Stimulated activated CD4-positive, alpha-beta T cell treated with anti-CD3 and anti-CD28 coated beads, Interleukin-15, amount 100 ng/mL, for 48 hours (primary cell): ENCODE measurements at places on chromosomes 7 and 10.

DNA sequence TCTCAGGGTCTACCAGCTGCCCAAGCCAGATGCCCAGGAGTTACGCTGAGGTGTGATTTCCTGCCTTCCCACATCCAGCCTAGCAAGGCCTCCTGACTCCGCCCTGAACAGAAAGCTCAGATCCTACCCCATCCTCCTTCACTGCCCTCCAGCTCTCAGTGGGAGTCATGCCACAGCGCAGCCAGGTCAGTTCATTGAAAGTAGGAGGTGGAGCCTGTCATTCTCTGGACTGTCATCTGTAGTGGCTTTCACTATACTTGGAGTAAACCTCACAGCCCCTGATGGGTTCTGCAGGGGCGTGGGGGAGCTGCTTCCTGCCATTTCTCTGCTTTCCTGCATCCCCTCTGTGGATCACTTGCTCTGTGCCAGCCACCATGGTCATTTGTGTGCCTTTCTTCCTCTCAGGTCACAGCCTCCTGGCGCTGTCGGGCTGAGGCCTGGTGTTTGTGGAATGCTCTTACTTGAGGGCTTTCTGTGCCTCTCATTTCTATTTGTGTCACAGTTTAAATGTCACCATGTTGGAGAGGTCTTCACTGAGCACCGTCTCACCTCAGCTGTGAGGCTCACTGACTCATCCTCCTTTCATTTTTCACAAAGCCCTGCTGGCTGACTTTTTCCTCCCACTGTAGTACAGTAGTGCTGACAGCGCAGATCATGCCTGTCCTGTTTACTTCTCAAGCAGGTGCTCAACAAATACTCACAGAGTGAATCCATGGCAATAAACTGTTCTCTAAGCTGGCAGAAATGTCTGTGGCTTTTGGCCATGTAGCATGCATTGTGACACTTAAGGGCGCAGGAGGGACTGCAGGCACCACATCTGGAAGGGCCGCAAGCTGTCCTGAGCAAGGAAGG, 61.0 kb upstream of the TMEM248 start:
- peak; percentile 48 for DNase-seq

DNA sequence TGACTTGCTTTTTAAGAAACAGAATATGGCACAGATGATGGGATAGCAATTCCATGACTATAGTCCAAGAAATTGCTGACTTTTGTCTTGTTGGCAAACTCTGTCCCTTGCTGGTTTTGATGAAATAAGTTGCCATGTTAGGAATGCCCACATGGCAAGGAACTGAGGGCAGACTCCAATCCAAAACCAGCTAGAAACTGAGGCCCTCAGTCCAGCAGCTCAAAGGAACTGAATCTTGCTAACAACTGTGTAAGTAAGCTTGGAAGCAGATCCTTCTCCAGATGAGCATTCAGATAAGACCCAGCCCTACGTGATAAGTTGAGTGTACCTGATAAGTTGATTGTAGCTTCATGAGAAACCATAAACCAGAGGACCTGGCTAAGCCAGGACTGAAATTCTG, 64.3 kb upstream of the BMPER start:
- no peak for DNase-seq

DNA sequence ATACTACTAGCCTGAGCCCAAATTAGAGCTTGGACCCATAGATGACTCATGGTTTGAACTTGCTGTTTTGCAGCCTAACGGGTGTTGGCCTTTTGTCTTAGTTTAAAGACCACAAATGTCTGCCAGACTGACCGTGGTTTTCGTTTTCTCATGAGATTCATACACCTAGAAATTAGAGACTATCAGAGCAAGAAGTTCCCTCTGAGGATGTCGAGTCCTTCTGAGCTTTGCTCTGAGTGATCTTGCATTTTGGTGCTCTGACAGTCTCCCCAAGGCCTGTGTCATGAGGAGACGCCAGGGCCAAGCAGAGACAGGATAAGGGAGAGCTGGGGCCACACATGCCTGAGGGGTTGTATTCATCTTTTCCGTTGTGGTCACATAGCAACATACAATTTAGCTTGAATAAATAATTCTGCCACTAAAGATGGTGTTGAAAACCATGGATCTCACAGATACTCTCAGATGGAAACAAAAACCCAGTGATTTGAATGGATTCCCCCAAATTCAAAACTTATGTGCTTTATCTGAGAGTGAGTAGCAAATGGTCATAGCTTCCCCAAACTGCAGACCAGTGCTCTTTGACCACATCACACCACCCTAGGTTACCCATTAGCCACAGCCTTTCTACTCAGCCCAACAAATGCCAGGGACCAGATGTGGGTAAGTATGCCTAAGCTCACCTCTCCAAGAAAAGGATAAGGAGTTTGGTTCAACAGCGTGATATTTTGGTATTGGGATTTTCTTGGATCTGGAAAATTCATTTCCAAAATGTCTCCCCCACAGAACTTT, 762.0 kb upstream of the IGFBP3 start:
- no peak for DNase-seq

DNA sequence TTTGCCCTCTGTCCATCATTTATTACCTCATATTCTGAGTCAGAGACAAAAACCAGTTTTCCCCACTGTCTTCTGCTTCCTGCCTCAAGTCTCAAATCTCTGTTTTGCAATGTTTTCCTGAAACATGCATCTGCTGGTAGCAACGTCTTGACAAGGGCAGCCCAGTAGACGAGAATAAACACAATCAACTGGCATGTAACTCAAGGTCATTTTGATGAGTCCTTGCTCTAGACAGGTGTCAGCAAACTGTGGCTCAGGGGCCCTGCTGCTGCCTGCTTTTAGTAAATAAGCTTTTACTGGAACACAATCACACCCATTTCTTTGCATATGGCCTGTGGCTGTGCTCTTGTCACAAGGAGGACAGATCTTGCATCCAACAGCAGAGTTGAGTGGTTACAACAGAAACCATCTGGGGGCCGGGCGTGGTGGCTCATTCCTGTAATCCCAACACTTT, 59.8 kb downstream of the ITIH5 start:
- DNase-seq: no peak

- no peak for DNase-seq
Observed at GRCh38 chr10:17365402-17365801, 89.0 kb downstream of the ST8SIA6 start.

- DNase-seq: no peak
Observed at GRCh38 chr7:41565655-41566054, 137.2 kb downstream of the INHBA start.

- no peak for DNase-seq
Observed at GRCh38 chr7:146321301-146321700, 204.7 kb downstream of the CNTNAP2 start.

GRCh38 chr7:5211730-5212482, 21.9 kb downstream of the WIPI2 start:
- DNase-seq: no peak

- DNase-seq: no peak
Observed at GRCh38 chr10:30742471-30742870, 112.9 kb upstream of the LYZL2 start.

GRCh38 chr10:31101123-31101522, 69.5 kb upstream of the ZNF438 start:
- peak; percentile 62 for DNase-seq

DNA sequence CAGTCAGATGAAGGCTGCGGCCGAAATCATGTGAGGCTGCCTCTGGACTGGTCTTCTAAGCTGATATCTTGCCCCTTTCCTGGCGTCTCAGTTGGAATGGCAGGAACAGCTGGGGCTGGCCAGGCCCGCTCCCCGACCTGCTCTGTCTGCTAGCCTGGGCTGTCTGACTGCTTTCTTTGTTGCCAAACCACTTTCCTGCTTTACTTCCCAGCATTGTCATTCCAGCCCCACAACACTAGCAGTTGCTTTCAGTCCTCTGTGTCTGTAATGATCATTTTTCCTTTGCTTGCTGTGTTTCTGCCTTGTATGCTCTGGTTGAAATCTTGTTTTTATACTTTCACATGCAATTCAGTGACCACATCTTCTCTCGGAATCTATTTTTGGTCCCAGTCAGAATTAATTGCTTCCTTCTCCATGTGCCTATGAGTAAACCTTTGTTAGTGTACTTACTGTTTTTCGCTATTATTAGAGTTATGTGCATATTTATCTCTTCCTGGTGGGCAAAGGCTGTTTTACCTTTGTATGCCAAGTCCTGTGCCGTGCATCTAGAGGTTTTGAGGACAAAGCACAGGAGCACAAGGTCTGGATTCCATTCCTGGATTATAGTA, 21.6 kb downstream of the PRPF18 start:
- no peak for DNase-seq

GRCh38 chr10:11245510-11245909, 227.8 kb downstream of the CELF2 start:
- DNase-seq: no peak

GRCh38 chr7:150685219-150686029, at the start of gene GIMAP2:
TSS of gene GIMAP2 (plus strand) at chr7:150685706. CDS start at chr7:150687060, 1,354 bp downstream.
- DNase-seq: no peak

- no peak for DNase-seq
Observed at GRCh38 chr10:131230641-131231322, 80.7 kb downstream of the TCERG1L start.

GRCh38 chr10:74738985-74739567, 87.3 kb upstream of the KAT6B start:
- peak; percentile 4 for DNase-seq

DNA sequence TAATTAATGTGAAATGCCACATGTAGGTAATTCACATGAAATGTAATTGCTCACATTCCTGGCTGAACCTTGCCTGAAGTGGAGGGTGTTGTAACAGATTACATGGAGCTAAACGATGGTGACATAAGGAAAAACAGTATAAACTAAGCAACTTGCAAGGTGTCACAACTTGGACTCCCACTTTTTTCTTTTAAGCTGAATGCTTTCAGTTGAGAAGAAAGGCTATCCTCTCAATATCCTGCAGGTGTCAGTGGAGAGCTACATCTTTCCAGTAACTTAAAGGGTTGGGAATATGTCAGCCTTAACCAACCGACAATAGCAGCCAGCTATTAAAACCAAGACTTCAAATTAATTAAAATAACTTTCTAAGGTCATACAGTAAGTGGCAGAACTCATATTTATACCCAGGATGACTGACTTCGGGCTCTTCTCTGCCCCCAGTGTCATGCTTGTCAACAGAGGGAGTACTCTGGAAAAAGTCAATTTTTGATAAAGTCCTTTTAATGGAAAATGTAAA, 33.7 kb downstream of the NRBF2 start:
- DNase-seq: peak; percentile 7
